Activated T-helper 1 cell treated with anti-CD3 and anti-CD28 coated beads, Interleukin-12 subunit alpha, Interleukin-12 subunit beta, Interleukin-2, Interleukin-4 antibody, amounts not matched to agents 30 ng/mL and 10 ng/mL and 1 ng/mL, durations not matched to agents 14 hours and 24 hours and 36 hours (primary cell): ENCODE measurements at places on chromosomes 16 and 17. TPM values are rescaled to one million over a fixed set of nuclear protein-coding genes. Genes with fewer than 3 reads are reported as not detected.

The ABCA10 gene
- total RNA-seq: 0.44 TPM in 2 replicates

The KRT33A gene
- not detected in 2 replicates for total RNA-seq

The SLC16A13 gene
- 14.3 and 14.8 TPM in 2 replicates for total RNA-seq

The C16orf92 gene
- not detected in 2 replicates for total RNA-seq
